ENCODE measurements at places on chromosomes 3 and 15.

DNA sequence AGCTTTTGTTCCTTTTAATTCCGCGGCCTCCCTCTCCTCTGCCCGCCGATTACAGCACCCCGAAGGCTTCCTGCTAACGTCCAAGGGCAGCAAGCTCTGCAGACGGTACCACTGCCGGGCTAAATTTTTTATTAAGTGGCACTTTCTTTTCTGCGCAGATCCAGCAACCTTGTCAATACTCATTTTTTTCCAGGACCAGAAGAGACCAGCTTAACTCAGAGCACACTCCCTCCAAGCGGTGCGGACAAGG lies 542 bp upstream of the MEIS2 start:
- DNase-seq: no peak

DNA sequence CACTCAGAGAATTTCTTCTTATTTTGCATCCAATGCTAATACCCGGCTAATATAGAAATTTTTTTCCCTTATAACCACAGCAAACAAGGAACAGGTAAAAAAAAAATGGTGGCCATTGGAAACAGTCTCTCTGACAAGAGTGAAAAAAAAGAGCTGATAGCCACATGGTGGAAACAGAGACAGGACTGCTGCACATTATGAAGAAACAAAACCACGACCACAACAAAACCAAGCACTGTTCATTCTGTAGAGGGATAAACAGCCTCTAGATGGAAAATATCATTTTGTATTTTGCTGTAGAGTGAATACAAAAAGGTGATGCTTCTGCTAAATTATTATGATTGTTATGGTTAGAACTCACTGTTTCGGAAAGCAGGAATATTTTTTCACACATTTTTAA lies 686.2 kb downstream of the NLGN1 start:
- no peak for DNase-seq

- no peak for DNase-seq
Measured at GRCh38 chr3:182618085-182618732, 175.1 kb upstream of the ATP11B start.

GRCh38 chr15:85890620-85890980 lies 95.9 kb upstream of the KLHL25 start:
- no peak for DNase-seq

DNA sequence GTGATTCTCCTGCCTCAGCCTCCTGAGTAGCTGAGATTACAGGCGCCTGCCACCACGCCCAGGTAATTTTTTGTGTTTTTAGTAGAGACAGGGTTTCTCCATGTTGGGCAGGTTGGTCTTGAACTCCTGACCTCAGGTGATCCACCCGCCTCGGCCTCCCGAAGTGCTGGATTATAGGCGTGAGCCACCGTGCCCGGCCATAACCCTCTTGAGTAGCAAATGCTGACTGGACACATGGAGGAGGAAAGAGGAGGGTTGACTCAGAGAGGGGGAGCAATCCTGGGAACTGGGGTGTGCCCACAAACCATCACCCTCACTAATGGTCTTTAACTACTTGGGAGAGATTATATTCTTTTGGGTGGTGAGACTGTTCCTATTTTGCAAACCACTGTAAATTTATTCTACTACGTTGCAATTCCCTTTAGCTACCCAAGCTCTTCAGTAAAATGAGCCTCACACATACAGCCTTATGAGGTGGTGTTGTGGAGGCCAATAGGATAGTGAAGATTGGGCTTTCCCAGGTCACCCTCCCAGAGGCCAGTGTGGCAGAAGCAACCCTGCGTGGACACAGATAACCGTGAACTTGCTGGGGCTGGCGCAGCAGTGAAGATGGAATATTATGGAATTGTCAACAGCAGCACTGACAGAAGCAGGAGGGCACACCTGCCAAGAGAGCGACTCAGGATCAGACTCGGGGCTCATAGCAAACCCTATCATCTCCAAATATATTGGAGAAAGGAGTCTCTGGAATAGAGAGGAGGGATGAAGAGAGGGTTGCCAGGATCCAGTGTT lies 37.4 kb downstream of the TLNRD1 start:
- no peak for DNase-seq

GRCh38 chr15:55796321-55796965 lies 53.5 kb upstream of the PRTG start:
- no peak for DNase-seq
